ENCODE measurements at places on chromosomes 12 and 14. TPM values are rescaled to one million over a fixed set of nuclear protein-coding genes. Genes with fewer than 3 reads are reported as not detected.

Gene HOXC9
- 4.0 TPM for total RNA-seq

Gene MYH6
- total RNA-seq: 0.30 TPM

Gene ALG10B
- 7.5 TPM for total RNA-seq

Gene TPH2
- total RNA-seq: not detected

Gene OAS2
- 2.2 TPM for total RNA-seq

Gene TCL1B
- not detected for total RNA-seq

Gene HEATR5A
- 27.4 TPM for total RNA-seq

Gene JPH4
- 0.39 TPM for total RNA-seq

Gene RFLNA
- total RNA-seq: 8.8 TPM

Gene EAPP
- total RNA-seq: 61.6 TPM

Gene ABCC9
- 46.3 TPM for total RNA-seq

Gene KCNA5
- 1.7 TPM for total RNA-seq

Gene ACVR1B
- 22.0 TPM for total RNA-seq

Gene RIPK3
- 5.6 TPM for total RNA-seq

Gene NFATC4
- total RNA-seq: 33.7 TPM

Gene PIK3C2G
- 18.1 TPM for total RNA-seq

Gene CLEC2B
- total RNA-seq: 18.7 TPM

Gene KRT73
- 22.2 TPM for total RNA-seq

Gene MMP17
- 8.5 TPM for total RNA-seq

Gene MEG3
- 486 TPM for total RNA-seq

Gene APOLD1
- total RNA-seq: 21.2 TPM

Gene OR4K15
- not detected for total RNA-seq

Gene ITPK1
- 7.6 TPM for total RNA-seq

Gene KCNC2
- 0.20 TPM for total RNA-seq

Gene LIN7A
- 5.9 TPM for total RNA-seq

Gene RNF41
- total RNA-seq: 36.2 TPM

Gene FOXN4
- 0.10 TPM for total RNA-seq

Gene KLRC4
- 0.39 TPM for total RNA-seq

Gene RNF212B
- not detected for total RNA-seq

Measured in skin of body (tissue), 3 donors.